Bronchus fibroblast of lung (primary cell): ENCODE measurements at places on chromosomes 11 and 22. TPM values are rescaled to one million over a fixed set of nuclear protein-coding genes. Genes with fewer than 3 reads are reported as not detected.

The B3GAT3 gene
- 41.5 and 45.9 TPM in 2 replicates for total RNA-seq

The MGAT3 gene
- under 0.01 and 0.17 TPM in 2 replicates for total RNA-seq

The ART1 gene
- total RNA-seq: not detected in 2 replicates

The KLHDC7B gene
- 0.17 TPM in 1 of 2 replicates, not detected in the other for total RNA-seq

The HBG1 gene
- total RNA-seq: not detected in 2 replicates

The SYT9 gene
- 0.17 TPM in 1 of 2 replicates, not detected in the other for total RNA-seq

The GP1BB gene
- total RNA-seq: 0.50 TPM in 1 of 2 replicates, not detected in the other

The LRRC74B gene
- not detected in 2 replicates for total RNA-seq

The MS4A4A gene
- total RNA-seq: not detected in 2 replicates

The MIOX gene
- 0.17 TPM in 1 of 2 replicates, not detected in the other for total RNA-seq

The MPPED2 gene
- total RNA-seq: 0.15 and 0.17 TPM in 2 replicates

The OR4A16 gene
- not detected in 2 replicates for total RNA-seq

The HTR3A gene
- not detected in 2 replicates for total RNA-seq

The PHOX2A gene
- total RNA-seq: not detected in 2 replicates

The SAA4 gene
- total RNA-seq: not detected in 2 replicates

The LINC01488 gene
- not detected in 2 replicates for total RNA-seq

The HEPHL1 gene
- total RNA-seq: not detected in 2 replicates

The ALDH3B1 gene
- 41.3 and 48.8 TPM in 2 replicates for total RNA-seq

The TPBGL gene
- total RNA-seq: not detected in 2 replicates

The MS4A3 gene
- total RNA-seq: not detected in 2 replicates

The CD3E gene
- total RNA-seq: not detected in 2 replicates

The IFITM10 gene
- under 0.01 TPM in 1 of 2 replicates, not detected in the other for total RNA-seq

The GDPD4 gene
- total RNA-seq: not detected in 2 replicates

The RPS19BP1 gene
- 94.1 and 113 TPM in 2 replicates for total RNA-seq

The GAL gene
- total RNA-seq: 13.1 and 17.3 TPM in 2 replicates

The FAM118A gene
- total RNA-seq: 7.1 and 8.2 TPM in 2 replicates

The SCGB1D2 gene
- total RNA-seq: not detected in 2 replicates

The OR5L1 gene
- total RNA-seq: not detected in 2 replicates

The FGF19 gene
- not detected in 2 replicates for total RNA-seq

The HSPB2 gene
- 0.59 TPM in 1 of 2 replicates, not detected in the other for total RNA-seq

The DDTL gene
- total RNA-seq: 0.50 and 0.59 TPM in 2 replicates

The LMO2 gene
- total RNA-seq: 0.30 and 0.84 TPM in 2 replicates

The GRAP2 gene
- total RNA-seq: not detected in 2 replicates

The OR52A1 gene
- not detected in 2 replicates for total RNA-seq

The OR10D3 gene
- total RNA-seq: not detected in 2 replicates

The CD6 gene
- not detected in 2 replicates for total RNA-seq

The LGALS1 gene
- total RNA-seq: 7,222 and 8,728 TPM in 2 replicates

The CAPRIN1 gene
- total RNA-seq: 166 and 213 TPM in 2 replicates

The C11orf16 gene
- not detected in 2 replicates for total RNA-seq

The DRG1 gene
- total RNA-seq: 76.8 and 81.6 TPM in 2 replicates

The FAM180B gene
- total RNA-seq: not detected in 2 replicates

The ARHGAP8 gene
- total RNA-seq: not detected in 2 replicates

The NRGN gene
- 6.6 and 7.1 TPM in 2 replicates for total RNA-seq

The EXPH5 gene
- 0.50 and 0.59 TPM in 2 replicates for total RNA-seq

The FAM181B gene
- total RNA-seq: under 0.01 TPM in 1 of 2 replicates, not detected in the other

The RELT gene
- 2.5 and 2.7 TPM in 2 replicates for total RNA-seq

The CARD10 gene
- 6.4 and 8.9 TPM in 2 replicates for total RNA-seq

The APLNR gene
- total RNA-seq: not detected in 2 replicates

The OR10A2 gene
- total RNA-seq: not detected in 2 replicates

The TSGA10IP gene
- under 0.01 TPM in 1 of 2 replicates, not detected in the other for total RNA-seq
